ENCODE measurements at places on chromosomes 1 and 21. TPM values are rescaled to one million over a fixed set of nuclear protein-coding genes. Genes with fewer than 3 reads are reported as not detected.

GRCh38 chr1:19372136-19372514 is 60.0 kb downstream of the SLC66A1 start:
- DNase-seq, result no peak

LRRC8B gene
- total RNA-seq, result 31.1 TPM

- DNase-seq, result no peak
Measured at GRCh38 chr21:24424776-24425175, 1182.5 kb downstream of the MRPL39 start.

GRCh38 chr1:233372218-233373120 is 44.9 kb downstream of the MAP3K21 start:
- DNase-seq, result no peak

OR6K6 gene
- total RNA-seq, result not detected

- no peak for DNase-seq
Measured at GRCh38 chr1:86993269-86993985, 79.0 kb downstream of the HS2ST1 start.

DNA sequence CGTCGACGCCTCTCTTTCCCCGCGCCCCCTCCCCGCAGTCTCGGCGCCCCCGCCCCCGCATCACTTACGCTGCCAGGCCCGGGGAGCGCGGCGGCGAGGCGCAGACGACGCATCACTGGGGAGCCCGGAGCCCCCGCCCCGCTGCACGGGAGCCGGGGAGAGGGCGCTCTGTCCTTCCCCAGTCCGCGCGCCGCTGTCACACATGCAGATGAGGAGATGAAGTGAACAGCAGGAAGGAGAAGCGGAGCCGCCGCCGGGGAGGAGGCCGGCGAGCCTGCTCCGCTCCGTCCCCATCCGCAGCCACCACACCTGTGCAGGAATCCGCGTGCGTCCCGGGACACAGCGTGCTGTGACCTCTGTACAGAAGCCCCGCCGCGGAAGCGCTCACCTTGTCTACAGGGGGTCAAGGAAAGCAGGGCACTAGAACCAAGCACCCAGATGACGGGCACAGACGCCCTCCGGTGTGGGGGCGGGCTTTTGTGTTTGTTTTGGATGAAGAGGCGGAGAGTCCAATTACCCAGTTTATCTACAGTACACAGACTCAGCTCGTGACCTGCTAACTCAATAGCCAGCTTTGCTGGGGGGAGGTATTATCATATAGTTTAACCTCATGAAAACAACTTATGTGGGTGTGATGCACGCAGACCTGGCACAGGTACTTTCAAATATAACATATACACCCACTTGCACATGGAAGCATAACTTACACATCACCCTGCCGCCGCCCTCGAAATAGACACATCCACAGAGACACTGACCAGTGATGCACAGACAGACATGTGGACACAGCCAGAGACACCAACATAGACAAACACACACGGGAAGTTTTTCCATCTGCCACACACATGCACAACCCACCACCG is 12.4 kb downstream of the KLHDC8A start:
- peak; percentile 61 for DNase-seq

GPR153 gene
- total RNA-seq, result 0.73 TPM

DNA sequence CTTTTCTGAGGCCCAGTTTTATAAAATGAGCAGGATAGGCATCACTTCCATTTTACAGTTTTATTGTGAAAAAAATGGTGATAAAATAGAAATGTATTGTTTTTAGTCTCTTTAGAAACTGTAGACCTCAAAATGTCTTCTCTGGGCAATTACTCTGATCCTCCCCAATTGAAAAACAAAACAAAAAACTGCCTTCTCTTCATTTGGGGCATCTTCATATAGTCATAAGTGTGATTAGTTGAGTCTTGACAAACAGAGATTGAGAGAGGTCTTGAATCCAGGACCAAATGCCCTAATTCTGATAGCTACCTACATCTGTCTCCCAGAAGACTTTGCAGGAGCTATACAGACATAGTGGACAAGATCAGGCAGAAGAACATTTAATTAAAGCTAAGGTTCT is 62.9 kb downstream of the LRRC8C start:
- no peak for DNase-seq

DNA sequence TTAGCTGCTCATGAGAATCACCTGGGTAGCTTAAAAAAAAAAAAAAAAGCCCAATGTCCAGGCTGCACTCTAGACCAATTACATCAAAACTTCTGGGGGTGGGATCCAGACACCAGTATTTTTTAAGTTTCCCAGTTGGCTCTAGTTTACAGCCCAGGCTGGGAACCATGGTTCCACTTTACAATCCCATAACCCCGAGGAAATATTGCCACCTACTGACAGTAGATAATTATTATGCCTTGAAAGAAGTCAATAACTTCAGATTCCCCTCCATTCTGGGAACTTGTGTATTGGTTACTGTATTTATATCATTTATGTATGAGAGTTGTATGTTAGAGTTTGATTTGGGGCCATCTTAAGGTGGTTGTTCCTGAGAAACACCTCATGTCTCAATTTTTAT is 100.2 kb downstream of the SPATA46 start:
- no peak for DNase-seq

All from activated naive CD4-positive, alpha-beta T cell treated with anti-CD3 and anti-CD28 coated beads, Interleukin-2, amount 50 U/mL, for 72 hours (primary cell).